ENCODE measurements at places on chromosomes 12 and 14.

GRCh38 chr12:6049992-6050391 is 74.5 kb downstream of the VWF start:
- DNase-seq: no peak

- no peak for DNase-seq
Observed at GRCh38 chr14:102666635-102667034, 74.2 kb downstream of the RCOR1 start.

DNA sequence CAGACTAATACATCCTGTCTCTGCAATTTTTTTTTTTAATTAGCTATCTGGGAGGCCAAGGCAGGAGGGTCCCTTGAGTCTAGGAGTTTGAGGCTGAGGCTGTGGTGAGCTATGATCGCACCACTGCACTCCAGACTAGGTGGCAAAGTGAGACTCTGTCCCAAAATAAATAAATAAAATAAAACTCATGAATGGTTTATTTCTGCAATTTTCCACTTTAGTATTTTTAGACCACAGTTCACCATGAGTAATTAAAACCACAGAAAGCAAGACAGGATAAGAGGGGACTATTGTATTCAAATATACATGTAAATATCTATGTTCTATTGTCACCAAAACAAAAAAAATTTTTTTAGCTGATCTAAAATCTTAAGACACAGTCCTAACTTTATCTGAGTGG is 17.8 kb downstream of the TAOK3 start:
- no peak for DNase-seq

DNA sequence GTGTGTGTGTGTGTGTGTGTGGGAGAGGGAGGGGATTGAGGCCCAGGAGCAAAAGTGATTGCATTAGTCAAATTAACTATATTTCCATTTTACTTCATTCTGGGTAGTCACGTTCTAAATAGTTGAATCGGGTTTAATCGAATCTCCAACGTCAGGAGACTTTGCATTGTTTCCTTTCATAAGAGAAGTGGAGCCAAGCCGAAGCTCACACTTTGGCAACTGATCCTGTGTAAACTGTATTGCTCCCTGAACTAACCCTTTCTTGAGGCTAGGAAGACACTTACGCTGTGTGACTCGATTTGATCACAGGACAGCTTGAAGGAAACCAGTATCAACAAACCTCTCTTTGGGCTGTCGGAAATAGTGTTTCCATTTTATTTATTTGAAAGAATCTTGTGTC is 363.4 kb upstream of the ATP2B1 start:
- DNase-seq: no peak

DNA sequence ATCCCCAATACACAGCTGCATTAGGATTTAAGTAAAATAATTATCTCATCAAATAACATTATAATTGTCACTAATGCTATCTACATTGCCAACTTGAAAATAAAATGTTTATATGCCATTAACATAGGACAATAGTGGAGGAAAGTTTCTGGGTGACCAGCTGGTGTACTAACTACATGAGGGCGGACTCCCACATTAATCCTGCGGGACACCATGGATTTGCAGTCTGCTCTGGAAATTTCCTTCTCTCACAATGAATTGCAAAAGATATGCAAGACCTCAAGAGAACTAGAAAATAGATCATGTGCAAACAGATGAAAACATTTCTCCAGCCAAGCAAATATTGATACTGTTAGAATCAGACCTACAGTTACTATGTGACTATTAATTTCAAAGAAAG is 390.1 kb downstream of the NAV3 start:
- DNase-seq: no peak

DNA sequence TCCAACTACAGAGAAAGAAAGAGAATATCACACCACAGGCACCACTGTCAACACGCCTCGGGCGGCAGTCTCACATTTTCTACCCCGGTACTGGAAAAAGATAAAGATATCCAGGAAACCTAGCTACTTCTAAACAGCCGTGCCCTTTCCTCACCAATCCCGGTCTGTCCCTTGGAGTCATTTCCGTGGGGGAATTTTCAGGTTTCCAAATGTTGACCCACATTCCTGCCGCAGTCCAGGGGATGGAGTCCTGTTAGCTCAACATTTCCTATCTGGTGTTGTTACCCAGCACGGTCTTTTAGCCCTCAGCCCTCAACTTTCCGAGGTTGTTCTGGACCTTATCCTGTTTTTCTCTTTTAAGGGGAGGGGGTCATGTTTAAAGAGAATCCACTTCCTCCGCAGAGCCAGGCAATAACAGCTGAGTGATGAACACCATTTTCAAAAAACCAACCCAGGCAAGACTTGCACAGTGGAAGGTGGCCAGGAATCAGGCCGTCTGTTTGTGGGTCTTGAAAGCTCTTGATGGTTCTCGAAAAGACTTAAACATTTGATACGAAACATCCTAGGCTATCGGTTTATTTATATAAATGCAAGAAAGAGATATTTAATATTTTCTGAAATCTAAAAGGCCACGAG is 4.6 kb downstream of the SSH1 start:
- no peak for DNase-seq

- DNase-seq: no peak
Observed at GRCh38 chr12:55762646-55763045, 19.7 kb downstream of the GDF11 start.

- DNase-seq: no peak
Observed at GRCh38 chr14:91554535-91555332, 44.6 kb upstream of the PPP4R3A start.

- DNase-seq: no peak
Observed at GRCh38 chr12:131209082-131210070, 255.7 kb downstream of the ADGRD1 start.

DNA sequence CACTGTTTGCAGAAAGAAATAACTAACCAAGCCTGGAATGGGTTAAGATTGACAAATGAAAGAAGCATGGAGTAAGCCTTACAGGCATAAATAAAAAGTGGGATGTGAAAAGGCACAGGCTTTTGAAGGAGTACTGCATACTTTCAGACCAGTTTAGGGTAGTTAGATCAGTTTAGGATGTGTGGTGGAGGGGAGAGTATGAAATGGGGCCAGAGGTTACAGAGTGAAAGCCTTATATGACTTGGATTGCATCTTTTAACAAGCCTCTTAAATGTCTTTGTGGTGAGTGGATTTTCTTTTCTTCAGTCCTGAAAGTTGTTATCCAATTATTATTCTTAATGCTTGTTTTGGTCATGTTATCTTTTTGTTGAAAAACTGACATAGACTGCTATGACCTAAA is 52.2 kb upstream of the TRHDE start:
- no peak for DNase-seq

DNA sequence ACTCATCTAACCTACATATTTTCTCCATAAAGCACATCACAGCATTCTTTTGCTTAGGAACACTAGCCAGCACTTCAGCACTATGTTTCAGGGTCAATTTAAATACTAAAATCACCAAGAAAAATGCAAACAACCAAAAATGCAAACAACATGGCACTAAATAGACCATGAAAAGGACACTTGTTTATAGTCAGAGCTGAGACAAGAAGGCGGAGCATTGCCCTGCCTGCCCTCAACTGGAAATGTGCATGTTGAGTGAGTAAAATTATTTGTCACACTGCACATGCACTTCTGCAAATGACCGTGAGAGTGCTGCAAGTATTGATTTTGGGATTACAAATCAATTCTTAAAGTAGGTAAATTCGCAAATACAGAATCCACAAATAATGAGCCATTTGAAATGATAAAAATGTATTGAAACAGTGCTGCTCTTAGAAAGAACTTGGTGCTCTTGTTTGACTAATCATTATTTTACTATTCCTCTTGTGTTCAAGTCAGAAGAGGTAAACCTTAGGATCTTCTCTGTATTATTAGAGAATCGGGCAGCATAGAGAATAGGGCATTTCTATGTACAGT is 34.8 kb downstream of the CFAP251 start:
- DNase-seq: no peak

GRCh38 chr14:77470224-77470870 is 12.5 kb downstream of the AHSA1 start:
- no peak for DNase-seq

GRCh38 chr12:113945174-113946173 is 20.7 kb downstream of the RBM19 start:
- DNase-seq: no peak

DNA sequence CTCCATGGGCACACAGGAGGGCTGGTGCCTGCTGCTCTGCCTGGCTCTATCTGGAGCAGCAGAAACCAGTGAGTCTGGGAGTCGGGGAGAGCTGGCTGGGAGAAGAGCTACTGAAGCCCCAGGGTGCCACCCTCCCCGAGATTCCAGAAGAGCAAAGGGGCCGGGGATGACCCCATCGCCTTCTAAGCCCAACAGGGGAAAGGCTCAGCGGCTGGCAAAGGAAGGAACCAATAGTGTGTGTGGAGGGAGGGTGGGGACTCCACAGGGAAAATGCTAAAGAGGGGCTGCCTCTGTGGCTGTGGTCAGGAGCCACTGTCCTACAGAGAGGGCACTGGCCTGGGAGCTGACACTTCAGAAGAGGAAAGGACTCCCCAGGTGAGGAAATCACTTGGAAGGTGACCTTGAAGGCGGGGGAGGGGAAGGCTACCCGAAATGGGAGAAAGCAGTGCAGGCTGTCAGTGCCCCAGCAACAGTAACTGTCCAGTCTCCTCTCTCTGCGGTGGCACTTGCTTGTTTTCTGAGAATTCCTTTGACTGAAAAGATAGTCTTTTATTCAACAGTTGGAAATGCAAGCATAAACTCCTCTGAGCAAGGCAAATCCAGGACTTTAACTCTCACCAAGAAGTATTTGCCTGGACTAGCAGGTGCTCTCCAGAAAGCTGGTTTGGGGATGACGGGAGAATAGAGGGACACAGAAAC is 552 bp downstream of the TAPBPL start:
- DNase-seq: peak; percentile 43

DNA sequence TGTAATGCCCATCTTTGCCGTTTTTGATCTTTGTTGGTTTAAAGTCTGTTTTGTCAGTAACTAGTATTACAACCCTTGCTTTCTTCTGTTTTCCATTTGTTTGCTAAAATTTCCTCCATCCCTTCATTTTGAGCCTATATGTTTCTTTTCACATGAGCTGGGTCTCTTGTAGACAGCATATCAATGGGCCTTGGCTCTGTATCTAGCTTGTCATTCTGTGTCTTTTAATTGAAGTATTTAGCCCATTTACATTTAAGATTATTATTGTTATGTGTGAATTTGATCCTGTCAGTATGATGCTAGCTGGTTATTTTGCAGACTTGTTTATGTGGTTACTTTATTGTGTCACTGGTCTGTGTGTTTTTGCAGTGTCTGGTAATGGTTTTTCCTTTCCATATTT is 913.2 kb downstream of the TRHDE start:
- DNase-seq: no peak

- DNase-seq: no peak
Observed at GRCh38 chr12:48128800-48129199, 9.6 kb downstream of the PFKM start.

- no peak for DNase-seq
Observed at GRCh38 chr14:89959853-89960445, 4.2 kb downstream of the TDP1 start.

GRCh38 chr14:91300957-91301356 is 56.5 kb upstream of the GPR68 start:
- DNase-seq: no peak

- DNase-seq: no peak
Observed at GRCh38 chr12:99330216-99330615, 317.3 kb upstream of the GARIN6 start.

DNA sequence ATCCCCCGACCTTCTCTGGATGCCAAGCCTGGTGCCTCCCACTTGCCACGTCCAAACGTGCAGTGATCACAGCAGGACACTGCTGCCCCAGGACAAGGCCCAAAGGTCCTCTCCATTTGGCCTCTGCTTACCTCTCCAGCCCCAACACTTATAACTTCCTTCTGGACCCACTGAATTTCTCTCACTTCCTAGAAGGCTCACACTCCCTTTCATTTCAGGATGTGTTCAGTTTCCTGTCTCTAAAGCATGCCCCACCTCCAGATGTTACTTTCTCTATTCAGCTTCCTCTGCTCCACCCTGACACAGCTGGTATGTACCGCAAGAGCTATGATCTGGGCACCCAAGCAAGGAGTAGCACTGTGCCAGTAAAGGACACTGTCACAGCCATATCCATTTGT is 33.0 kb downstream of the CDKL1 start:
- DNase-seq: no peak

DNA sequence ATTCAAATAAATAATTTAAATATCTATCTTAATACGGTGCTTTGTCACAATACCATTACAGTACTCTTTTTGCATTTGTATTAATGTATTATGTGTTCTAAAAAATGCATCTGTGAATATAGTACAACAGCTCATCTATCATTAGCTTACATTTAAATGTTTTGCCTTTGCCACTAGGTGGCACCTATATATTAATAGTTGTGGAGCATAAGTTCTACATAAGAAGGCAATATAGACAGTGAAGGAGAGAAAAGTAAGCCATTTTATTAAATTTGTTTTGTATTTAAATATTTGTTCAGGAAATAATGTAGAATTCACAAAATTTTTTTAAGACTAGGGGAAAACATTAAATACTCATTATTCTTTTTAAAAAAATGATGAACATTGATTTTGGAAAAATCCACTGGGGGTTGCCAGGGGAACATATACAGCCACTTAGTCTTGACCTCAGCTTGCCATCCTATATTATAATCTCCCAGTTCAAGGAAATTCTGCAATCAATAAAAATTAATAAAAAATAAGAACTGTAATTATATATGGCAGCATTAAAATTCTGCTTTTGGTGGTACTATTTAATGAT is 9.8 kb downstream of the CCER1 start:
- peak; percentile 23 for DNase-seq

- DNase-seq: no peak
Observed at GRCh38 chr14:104966261-104966865, 11.8 kb downstream of the AHNAK2 start.

GRCh38 chr14:63896278-63896720 is 43.5 kb downstream of the SYNE2 start:
- DNase-seq: peak; percentile 61

GRCh38 chr12:71948390-71948789 is 9.7 kb downstream of the TPH2 start:
- no peak for DNase-seq

DNA sequence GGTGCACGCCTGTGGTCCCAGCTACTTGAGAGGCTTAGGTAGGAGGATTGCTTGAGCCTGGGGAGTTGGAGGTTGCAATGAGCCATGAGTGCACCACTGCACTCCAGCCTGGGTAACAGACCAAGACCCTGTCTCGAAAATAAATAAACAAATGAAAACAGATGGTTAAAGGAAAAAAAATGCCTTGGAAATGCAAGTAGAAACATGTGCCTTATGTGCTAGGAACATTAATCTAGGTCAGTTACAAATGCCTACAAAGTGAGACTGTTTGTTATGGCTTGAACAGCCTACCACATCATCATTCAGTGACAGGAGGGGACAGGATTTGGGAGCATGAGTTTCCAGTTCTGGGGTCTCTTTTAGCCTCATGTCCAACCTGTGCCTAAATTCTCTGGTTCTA is 52.4 kb upstream of the BCAT1 start:
- no peak for DNase-seq

GRCh38 chr12:124626971-124627411 is 59.6 kb upstream of the NCOR2 start:
- DNase-seq: peak; percentile 29

DNA sequence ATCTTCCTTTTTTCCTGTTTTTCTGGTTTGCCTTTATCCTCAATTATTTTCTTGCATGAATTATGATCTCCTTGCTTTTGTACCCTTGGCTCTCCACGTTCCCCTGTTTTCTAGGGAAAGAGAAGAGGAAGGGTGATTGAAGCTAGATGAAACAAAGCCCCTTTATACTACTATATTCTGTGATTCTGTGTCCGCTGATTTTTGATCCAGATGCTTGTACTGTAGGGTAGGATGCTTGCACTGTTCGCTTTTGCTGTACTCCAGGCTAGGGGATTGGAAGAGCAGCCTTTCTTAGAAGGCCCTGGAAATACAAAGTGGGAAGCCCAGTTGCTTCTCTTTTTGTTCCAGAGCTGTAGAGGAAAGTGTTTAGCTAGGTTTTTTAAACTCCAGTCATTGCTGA is 35.1 kb upstream of the KLHDC2 start:
- no peak for DNase-seq
